ENCODE measurements at places on chromosomes 6 and 20.
A peak's percentile ranks its signal among the peaks of the same experiment; 100 is the strongest.

DNA sequence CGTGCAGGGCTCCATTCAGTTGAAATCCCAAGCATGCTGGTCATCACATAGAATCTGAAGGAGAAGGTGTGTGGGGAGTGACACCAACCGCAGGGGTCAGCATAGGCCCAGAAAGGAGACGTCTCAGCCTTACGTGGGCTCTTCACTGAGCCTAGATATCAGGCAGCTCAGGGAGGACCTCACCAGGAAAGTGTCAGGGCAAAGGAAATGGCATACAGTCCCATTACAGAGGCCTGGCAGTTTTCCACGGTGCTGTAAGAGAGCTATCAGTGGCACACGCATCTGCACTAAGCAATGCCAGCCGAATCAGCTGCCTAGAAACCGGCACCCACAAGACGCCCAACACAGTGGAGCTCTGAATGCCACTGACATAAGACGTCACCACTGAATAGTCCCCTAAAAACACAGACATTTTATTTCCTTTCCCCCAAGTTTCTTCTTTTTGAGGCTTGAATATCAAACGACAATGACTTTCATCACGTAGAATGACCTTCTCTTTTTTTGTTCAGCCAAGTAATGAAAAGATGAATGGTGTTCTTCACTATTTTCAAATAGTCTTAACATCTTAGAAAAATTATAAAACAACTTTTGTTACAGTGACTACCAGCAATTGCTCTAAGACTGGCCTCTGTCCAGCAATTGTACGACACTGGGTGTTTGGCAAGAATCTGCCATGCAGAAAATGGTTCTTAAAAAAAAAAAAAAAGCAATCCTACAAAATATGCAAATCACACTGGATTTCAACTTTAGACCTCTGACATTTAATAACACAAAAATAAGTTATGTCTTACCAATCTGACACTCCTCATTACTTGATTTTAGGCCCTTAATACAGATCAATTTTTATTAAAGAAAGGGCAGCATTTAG is 88.9 kb upstream of the FOXQ1 start:
- peak; percentile 39 for DNase-seq

- no peak for DNase-seq
These were observed 87.5 kb downstream of the MEI4 start for GRCh38 chr6:77740380-77740779.

- peak; percentile 52 for DNase-seq
These were observed 84.4 kb downstream of the SYNE1 start for GRCh38 chr6:152552616-152553209.

- DNase-seq: no peak
These were observed 801 bp downstream of the CCDC28A start for GRCh38 chr6:138774370-138774769.

DNA sequence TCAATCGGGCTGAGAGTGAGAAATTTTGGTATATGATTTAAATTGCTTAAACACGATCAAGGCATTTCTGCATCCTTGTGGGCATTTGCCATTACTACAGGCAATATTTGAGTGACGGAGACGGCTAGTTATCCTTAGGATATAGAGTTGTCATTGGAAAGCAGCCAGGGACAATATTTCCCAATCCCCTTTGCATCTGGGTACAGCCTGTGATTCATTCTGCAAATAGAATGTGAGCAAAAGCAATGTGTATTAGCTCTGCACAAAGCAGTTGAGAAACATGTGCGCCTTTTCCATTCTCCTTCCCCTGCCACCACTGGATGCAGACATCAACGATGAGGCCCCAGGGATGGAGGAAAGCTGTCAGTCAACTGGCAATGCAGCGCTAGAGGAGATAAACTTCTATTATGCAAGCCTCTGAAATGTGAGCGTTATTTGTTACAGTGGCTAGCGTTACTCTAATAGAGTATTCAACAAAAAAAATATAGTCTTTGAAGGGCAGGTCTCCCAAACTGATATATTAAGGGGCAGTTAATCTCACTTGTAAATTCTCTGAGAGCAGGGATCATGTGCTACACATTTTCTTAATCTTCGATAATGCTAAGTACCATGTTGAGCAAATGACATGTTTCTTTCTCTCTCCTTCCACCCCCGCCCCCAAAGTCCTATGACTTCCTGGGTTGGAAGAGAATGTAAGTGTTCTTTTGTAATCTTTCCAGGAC is 37.1 kb upstream of the NCOA3 start:
- peak; percentile 36 for DNase-seq

GRCh38 chr6:14832427-14832826 is 413.4 kb upstream of the JARID2 start:
- DNase-seq: no peak

DNA sequence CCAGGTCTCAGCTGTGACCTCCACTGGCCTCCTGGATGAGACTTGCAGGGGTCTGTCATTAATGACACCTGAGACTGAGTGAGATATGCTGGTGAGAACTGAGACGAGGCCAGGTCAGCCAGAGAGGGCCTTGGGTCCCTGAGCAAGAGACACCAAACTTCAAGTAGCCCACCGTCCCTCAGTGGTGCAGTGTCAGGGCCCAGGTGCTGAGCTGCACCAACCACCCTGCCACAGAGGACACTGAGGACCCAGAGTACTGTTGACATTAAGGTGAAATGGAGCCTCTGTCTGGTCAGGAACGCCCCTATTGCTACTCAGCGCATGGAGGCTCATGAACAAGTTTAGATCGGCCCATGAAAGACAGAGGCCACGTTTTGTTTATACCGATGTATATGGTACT is 64.1 kb upstream of the SCP2D1 start:
- DNase-seq: no peak

GRCh38 chr6:56913285-56914074 is 41.4 kb upstream of the BEND6 start:
- DNase-seq: no peak

- DNase-seq: no peak
These were observed 1.2 kb downstream of the PAK5 start for GRCh38 chr20:9837634-9838033.

- DNase-seq: no peak
These were observed 233.9 kb upstream of the SYNDIG1 start for GRCh38 chr20:24235296-24236175.

DNA sequence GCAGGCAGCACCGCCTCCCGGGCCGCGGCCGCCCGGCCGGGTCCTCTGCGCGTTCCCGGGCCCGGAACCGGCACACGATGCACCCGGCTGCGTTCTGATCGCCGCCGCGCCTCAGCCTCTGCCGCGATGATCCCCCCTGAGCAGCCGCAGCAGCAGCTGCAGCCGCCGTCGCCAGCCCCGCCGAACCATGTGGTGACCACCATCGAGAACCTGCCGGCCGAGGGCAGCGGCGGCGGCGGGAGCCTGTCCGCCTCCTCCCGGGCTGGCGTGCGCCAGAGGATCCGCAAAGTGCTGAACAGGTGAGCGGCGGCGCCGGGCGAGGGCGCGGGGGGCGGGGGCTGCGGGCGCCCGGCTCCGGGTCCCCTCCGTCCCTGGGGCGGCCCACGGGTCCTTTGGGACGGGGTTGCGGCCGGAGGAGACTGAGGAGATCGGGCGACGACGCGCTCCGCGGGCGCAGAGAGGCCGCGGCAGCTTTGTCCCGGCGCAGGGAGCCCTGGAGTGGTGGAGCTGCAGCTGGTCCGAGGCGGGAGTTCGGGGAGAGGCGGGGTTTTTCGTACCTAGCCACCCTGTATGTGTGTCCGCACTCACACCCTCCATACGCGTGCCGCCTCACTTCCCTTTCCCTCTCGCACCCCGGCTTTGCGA is 659 bp downstream of the SLC35F1 start:
- peak; percentile 16 for DNase-seq

DNA sequence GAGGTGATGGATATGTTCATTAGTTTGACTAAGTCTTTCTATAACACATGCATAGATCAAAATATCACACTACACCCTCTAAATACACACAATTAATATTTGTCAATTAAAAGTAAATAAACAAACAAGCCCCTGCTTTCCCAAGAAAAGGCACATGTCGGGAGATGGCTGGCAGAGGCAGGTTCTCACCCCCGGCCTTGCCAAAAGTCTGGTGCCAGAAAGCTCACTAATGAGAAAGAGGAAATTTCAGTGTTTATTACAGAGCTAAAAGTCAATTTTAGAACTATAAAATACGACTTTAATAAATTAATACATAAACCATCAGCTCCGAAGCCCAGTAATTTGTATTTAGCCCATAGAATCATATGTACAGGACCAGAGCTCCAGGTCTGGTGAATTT is 404.7 kb downstream of the PTPRT start:
- no peak for DNase-seq

DNA sequence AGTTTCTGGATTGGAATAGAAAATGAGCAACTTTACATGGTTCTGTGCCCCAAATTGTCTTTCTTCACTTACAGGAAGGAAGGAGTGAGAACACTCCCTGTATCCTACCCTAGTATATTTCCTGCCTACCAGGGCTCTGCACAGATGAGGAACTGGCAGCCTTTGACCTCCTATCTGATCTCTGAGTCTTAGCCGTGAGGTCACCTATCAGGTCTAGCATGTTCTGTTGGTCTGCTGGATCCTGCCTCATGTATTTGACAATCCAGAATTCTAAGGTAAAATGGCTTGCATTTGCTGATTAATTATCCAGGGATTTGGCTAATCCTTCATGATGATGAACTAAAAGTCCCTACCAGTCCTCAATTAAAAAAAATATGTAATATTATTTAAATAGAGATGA is 35.0 kb upstream of the TRAM2 start:
- DNase-seq: no peak

- DNase-seq: no peak
These were observed 71.1 kb upstream of the BLCAP start for GRCh38 chr20:37598575-37599342.

GRCh38 chr20:38126146-38126921 is 38.7 kb downstream of the TGM2 start:
- peak; percentile 71 for DNase-seq

GRCh38 chr6:126361832-126362440 is 22.0 kb downstream of the CENPW start:
- no peak for DNase-seq

- DNase-seq: no peak
These were observed 24.5 kb downstream of the YTHDF1 start for GRCh38 chr20:63191400-63191799.

DNA sequence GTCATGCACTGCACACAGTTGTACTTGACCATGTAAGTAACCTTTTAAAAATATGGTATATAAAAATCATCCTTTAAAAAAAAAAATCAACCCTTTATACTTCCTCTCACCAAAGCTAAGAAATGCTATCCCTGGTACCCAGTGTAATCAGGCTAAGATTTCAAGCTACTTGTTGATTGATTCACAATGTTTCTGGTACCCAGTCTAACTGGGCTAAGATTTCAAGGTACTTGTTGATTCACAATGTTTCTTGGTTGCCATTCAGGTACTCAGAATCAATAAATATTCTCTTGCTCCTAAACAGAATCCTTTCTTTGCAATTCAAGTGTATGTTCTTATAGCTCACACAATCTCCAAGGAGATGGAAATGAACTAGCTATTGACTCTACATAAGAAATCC is 76.4 kb downstream of the SMLR1 start:
- no peak for DNase-seq

DNA sequence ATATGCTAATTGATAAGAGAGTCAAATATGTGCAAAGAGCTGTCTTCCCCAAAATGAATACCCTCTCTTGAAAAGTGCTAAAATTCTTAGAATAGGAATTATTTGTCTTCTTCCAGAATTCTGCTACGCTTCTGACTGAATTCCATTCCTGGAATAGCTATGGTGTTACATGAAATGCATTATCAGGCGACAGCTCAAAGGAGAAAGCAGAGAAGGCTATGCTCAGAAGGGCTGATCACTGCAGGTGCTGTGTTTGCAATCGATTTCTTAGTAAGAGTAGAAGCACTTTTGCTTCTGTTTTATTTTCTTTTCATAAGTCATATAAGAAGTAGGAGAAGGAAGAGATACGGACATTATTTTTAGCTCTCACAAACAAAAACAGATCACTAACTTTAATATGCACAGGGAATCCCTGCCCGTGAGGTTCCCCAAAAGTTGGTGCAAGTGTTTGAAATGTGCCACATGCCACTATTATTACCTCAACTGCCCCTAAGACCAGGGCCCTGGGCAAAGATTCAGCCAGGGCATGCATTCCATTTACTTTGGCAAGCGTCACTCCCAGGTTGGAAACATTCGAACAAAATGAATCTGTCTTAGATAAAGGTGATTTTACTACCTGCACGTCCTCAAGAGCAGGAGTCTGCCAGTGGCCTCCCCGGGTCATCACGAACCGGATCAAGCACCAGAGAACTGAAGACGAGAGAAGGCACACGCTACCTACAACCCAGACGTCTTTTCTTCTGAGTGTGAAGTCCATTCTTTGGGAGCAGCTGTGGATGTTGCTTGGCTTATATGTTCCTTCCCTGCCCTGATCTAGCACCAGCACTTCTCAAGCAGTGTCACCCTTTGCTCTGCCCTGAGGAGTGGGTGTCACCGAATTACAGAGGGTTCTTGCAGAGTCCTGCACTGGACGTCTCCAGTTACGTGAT is 7.2 kb downstream of the MYLK4 start:
- no peak for DNase-seq

DNA sequence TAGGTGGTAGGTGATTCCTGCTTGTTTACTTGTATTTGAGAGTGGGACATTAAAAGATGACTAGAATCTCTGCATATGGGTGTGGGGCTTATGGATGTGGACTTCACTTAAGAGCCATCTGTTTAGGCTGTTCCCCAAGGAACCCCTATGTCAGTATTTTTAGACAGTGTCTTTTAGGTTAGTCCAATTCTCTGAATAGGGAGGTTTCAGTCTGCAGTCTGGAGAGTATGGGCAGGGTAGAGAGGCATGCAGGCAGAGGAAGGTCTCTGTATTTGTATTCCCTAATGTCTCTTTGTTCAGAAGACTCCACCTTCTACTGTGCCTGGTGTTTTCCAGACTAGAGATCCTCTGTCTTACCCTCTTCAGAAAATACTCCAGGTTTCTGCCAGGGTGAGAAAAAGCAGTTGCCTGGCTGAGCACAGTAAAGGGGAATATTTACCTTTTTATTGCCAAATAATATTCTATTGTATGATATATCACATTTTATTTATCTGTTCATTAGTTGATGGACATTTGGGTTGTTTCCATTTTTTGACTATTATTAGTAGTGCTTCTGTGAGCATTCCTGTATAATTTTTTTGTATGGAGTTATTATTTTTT is 19.1 kb downstream of the SLX4IP start:
- DNase-seq: no peak

DNA sequence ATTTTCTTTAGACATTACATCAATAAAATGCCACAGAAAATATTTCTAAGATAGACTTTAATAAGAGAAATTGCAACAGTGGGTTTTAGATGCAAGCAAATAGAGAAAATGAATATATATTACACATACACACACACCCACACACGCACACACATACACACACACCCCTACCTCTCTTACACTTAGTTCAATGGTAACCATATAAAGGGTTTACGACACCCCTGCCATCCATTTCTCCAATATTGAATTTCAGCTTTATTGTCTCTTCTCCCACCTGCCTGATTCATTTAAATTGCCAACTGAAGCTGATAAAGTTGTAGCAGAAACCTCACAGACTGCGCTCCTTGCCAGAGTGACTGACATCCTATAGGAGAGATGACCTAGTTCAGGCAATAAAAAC is 154.6 kb downstream of the ADAT2 start:
- no peak for DNase-seq

DNA sequence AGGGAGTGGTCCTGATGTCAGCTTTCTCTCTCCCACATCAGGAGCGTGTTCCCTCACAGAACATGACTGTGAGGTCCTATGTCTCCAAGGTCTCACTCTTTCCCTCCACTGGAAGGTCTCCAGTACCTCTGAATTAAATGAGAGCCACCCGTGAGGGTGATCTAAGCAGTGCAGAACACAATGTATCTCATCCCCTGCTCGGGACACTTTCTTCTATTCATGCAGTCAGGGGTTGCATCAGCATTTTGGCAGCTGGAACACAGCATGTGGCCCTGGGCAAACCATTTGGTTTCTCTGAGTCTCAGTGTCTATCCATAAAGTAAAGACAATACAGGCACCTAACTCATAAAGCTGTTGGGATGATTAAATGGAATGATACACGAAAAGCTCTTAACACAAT is 34.2 kb downstream of the MAFB start:
- peak; percentile 82 for DNase-seq
